CD4-positive, alpha-beta T cell treated with Interleukin-6 at 100 ng/mL for 8 hours (primary cell): ENCODE measurements at places on chromosomes 5 and 9.

DNA sequence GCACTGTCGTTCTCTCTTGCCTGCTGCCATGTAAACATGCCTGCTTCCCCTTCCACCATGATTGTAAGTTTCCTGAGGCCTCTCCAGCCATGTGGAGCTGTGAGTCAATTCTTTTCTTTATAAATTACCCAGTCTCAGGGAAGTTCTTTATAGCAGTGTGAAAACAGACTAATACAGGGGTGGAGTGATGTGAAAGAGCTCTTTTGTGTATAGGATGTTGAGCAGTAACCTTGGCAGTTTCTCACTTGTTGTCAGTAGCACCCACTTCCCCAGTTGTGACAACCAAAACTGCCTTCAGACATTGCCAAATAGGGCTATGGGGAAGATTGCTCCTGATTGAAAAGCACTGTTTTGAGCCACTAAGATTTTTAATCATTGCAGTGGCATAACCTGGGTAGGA lies 552.2 kb upstream of the ZNF462 start:
- no peak for DNase-seq

- DNase-seq, result no peak
Observed at GRCh38 chr9:71562140-71562539, 206.2 kb downstream of the CEMIP2 start.

GRCh38 chr9:131303381-131304321 lies 14.1 kb downstream of the PLPP7 start:
- no peak for DNase-seq

DNA sequence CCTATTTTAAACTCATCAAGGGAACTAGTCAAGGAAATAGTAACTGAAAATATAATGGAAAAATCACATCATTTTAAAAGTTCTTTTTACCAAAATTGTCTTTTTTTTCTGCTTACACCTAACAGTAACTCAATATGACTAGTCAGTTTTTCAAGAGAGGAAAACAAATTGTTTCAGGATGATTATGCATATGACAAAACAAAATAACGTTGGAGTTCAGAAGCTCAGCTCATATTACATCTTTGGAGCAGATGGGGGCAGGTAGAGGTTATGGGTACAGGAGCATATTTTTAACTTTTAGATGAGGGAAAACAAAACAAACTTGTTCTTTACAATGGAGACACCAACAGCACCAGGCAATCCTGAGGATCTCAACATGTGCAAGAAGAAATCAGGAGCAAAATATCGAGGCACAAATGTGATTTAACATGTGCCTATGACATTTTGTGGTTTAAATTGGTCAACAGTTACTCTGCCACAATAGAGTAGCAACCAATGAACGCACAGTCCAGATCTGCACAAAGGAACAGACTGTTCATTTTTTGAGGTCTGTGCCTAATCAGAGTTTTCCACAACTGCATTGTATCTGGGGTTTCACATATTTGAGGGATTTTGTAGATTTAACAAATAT lies 659.0 kb downstream of the ANXA1 start:
- DNase-seq, result no peak

- peak; percentile 99 for DNase-seq
Observed at GRCh38 chr5:146446861-146447733, at the start of gene TCERG1. TSS of gene TCERG1 (plus strand) at chr5:146447333. CDS start at chr5:146447350, 17 bp downstream.

GRCh38 chr5:136207631-136208030 lies 14.7 kb upstream of the SMIM32 start:
- no peak for DNase-seq

- no peak for DNase-seq
Observed at GRCh38 chr9:113187929-113188595, 33.0 kb downstream of the FKBP15 start.

DNA sequence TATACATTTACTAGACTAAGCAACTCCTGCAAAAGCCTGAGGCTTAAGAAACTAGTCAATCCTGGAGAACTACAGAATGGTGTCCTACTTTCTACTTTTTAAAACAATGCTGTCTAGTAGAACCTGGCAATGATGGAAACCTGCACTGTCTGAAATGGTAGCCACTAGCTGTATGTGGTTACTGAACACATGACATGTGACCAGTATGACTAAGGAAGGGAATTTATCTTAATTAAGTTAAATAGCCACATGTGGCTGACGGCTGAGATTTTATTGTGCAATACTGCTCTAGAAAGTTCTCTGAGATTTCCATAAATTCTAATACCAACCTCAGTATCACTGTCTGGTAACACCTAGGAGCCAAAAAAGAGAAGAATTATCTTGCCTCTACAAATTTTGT lies 44.9 kb upstream of the RAPGEF6 start:
- no peak for DNase-seq

GRCh38 chr5:59132131-59132530 lies 549.3 kb downstream of the RAB3C start:
- peak; percentile 35 for DNase-seq

- DNase-seq, result no peak
Observed at GRCh38 chr5:122984425-122984824, 52.1 kb downstream of the PPIC start.

GRCh38 chr5:126462239-126463014 lies 39.2 kb downstream of the GRAMD2B start:
- DNase-seq, result no peak

DNA sequence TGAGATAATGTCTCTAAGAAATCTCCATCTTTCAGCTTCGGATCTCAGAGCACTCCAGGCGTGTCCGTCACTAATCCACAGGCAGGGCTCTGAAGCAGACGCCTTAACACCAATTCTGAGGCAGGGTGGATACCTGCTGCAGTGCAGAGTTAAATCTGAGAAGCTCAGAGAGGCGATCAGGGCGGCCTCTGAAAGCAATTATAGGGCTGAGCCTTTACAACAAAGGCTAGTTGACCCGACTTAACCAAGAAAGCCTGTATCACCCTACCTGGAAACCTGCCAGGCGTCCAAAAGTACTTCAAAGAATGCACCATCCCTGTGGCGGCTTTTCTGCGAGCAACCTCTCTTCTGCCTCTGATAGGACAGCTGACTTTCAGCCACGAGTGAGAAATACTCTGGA lies 134.8 kb upstream of the MSX2 start:
- no peak for DNase-seq

- DNase-seq, result no peak
Observed at GRCh38 chr9:96137671-96138429, 164.1 kb downstream of the HSD17B3 start.
